NT2/D1 (cell line): ENCODE measurements at places on chromosomes 4 and X.

- no peak for DNase-seq
Observed at GRCh38 chrX:139691843-139692505, 16.0 kb downstream of the MCF2 start.

DNA sequence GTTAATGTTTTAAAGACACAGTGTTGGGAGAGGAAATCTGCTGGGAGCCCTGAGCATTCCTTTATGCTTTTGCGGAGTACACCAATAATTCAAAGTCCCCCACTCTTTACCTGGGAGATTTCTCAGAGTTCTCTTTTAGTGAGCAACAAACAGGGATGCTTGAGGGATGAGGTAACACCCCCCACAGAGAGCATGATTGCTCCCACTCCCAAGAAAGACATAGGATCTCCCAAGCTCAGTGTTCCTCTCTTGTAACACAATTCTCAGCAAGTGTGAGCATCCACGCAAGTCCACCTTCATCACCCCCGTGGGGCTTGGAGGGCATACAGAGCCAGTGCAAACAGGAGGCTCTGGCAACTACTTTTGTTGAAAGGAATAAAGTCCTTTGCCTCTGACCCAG is 36.1 kb downstream of the GSPT2 start:
- peak; percentile 57 for DNase-seq

DNA sequence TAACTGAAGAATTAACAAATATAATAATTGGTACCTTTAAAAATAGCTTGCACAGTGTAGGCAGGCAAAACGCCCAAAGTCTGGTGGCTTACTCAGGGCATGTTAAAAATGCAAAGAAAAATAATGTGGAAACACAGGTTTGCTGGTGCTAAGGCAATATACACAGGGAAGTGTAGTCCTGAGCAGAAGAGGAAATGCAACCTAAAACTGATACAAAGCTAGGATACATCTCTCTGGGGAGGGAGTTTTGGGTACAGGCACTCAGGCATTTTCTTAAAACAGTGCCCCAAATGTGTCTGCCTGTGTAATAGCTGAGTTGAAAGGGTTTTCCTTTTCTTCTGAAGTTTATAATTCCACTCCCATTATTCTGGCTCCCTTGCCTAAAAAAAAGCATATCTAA is 47.4 kb downstream of the TMPRSS11E start:
- DNase-seq: no peak

DNA sequence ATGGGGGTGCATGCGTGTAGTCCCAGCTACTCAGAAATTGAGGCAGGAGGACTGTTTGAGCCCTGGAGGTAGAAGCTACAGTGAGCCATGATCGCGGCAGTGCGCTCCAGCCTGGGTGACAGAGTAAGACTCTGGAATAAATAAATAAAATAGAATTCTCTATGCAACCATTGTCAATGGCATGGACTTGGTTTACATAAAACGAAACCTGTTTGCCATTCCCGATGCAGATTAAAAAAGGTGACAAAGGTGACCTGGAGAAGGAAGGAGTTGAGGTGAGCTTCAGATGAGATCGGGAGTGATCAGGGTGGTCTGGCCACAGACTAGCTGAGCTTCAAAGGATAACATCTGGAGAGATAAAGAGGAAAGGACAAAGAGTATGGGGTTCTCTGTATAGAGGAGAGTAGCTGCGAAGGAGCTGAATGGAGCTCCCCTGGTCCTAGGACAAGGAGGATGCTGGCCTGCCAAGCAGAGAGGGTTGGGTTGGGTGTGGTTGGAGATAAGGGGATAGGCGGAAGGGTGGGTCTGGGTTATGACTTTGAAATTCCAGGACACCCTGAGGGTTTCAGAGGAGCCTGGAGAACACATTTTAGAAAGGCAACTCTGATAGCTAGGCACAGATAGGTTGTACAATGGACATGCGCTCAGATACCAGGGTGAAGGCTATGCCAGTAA is 98.6 kb downstream of the RBM47 start:
- DNase-seq: no peak

DNA sequence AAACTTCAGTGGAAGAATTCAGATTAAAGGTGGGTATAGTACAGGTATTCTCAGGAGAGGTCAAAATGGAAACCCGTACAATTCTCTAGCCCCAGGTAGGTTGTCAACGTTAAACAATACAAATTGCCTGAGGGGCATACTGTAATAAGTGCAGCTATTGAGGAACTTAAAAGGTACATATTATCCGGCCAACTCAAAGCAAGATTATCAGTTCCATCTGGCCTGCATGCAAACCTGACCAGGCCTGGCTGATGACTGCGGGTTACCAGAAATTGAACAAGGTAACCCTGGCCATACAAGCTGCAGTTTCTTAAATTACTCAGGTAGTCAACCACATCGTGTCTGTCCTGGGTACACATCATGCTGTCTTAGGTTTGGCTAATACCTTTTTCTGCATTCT is 12.3 kb upstream of the ZNF630 start:
- DNase-seq: no peak

- DNase-seq: no peak
Observed at GRCh38 chrX:152932598-152933175, 34.8 kb downstream of the ZNF185 start.

- no peak for DNase-seq
Observed at GRCh38 chrX:105696870-105697269, 125.5 kb upstream of the NRK start.

GRCh38 chr4:8912089-8912455 is 40.4 kb upstream of the HMX1 start:
- no peak for DNase-seq
